Astrocyte of the spinal cord (primary cell): ENCODE measurements at places on chromosomes 2 and 18.

DNA sequence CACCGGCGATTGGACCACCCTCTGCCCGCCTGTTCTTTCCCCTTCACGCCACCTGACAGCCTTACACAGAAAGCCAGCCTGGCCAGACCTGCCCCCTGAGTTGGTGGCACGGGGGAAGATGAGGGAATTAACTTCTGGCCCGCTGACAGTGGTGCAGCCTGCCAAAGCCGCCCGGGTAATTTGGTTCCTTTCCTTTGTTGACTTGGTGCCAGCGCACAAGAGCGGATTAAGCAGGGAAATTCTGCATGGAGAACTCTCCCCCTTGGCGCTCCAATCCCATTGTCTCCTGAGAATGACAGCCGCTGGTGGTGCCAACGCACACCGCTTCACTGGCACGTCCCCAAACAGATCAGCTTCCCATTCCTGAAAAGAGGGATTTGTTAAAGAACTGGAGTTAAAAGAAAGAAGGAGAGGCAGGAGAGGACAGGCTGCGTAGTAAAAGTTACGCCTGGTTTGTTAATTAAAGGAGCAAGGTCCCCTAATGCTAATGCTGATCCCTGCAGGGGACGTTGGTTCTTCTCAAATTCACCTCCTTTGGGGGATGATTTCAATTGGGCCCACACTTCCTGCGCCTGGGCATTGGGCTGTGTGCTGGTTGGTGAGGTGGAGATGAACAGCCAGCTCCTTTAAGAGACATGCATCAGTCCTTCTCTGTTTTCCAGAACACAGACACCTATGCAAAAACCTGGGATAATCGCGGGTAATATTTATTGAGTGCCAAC lies 286.8 kb downstream of the MYCN start:
- DNase-seq, result no peak

- no peak for DNase-seq
Observed at GRCh38 chr2:129482626-129483025, 496.8 kb upstream of the RAB6C start.

- DNase-seq, result no peak
Observed at GRCh38 chr18:31056296-31056695, 13.8 kb upstream of the DSC3 start.

GRCh38 chr2:102190430-102191107 lies 3.7 kb downstream of the IL1RL2 start:
- DNase-seq, result no peak

GRCh38 chr2:188280811-188281222 lies 10.9 kb upstream of the GULP1 start:
- DNase-seq, result no peak

DNA sequence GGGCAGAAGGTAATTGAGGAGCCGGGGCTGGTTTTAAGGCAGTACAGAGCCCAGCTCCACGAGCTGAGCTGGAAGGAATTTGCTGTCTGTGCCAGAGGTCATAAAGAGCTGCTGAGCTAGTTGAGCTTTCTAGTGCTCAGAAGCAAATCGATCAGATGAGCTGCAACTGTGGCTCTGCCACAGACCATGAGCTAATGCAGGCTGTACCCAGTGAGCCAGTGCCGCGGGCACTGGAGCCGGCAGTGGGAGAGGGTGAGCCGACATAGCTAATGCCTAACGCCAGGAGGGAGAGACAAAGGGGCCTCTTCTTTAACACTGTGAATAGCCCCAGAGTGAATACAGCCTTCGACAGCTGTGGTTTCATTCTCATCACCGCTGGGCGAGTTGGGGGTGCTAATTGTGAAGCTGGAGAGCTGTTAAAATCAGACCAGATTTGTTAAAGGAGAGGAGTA lies 410.1 kb upstream of the TCF4 start:
- DNase-seq, result peak; percentile 56

DNA sequence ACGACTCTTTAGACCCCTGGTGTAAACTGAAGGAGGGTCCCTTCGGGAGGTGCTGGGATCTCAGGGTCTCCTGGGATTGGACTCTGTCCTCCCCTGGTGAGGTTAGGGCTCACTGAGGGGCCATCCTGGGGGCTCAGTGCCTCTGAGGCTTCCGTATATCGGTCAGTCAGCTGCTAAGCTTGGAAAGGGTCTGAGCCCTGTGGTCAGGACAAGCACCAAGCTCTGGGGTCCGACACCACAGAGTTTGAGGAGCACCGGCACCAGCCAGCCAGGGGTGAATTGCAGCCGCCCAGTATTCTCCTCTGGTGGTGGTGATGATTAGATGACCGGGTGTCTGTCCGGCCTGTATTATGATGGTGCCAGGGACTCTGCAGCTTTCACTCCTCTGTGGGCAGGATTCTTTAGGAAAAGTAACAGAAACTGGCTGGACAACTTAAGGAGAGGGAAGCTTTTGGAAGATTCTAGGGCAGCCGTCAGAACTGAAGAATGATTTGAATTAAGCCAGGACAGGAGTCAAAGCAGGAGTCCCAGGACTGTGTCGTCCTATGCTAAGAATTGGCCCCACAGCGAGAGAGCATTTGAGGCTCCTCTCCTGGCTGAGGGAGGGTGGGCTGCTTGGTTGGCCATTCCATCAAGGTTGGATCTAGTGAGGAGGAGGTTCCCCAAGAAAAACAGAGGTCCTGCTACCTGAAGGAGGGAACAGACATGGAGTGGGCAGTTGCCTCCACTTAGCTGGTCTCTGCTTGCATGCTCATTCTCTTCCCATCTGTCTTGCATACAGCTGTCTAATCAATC lies 158.6 kb upstream of the HS6ST1 start:
- no peak for DNase-seq

GRCh38 chr2:28833740-28834470 lies 23.3 kb downstream of the SPDYA start:
- DNase-seq, result no peak

DNA sequence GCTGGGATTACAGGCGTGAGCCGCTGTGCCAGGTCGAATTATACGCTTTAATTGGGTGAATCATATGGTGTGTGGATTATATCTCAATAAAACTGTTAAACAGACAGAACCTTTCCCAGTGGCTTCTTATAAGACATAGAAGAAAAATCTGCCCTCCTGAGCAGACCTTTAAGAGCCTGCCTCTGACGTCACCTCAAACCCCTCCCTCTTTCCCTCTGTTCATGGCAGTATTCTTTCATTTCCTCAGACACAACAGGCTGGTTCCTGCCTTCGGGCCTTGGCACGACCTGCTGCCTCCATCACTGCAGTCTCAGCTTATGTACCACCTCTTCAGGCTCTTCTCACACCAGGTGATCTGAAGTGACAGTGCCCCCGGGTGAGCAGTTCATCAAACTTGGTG lies 14.0 kb upstream of the PDIA6 start:
- DNase-seq, result no peak

DNA sequence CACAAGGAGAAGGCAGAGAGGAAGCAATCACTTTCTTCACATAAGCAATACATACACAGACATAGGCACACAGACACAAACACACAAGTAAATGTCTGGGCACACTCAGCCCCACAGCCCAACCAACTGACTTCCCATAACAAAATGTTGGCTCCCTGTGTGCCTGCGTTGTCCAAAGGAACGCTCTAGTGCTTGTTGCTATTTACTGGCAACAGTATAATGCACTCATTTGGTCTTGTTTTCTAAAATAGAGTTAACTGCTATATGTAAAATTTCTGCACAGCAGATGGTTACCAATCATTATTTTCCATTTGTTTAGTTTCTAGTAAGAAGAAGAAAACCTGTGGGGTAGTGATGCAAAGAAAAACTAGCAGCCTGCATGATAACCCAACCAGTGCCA lies 16.5 kb downstream of the FIGN start:
- no peak for DNase-seq

GRCh38 chr2:174729797-174730697 lies 34.2 kb downstream of the CHRNA1 start:
- no peak for DNase-seq

DNA sequence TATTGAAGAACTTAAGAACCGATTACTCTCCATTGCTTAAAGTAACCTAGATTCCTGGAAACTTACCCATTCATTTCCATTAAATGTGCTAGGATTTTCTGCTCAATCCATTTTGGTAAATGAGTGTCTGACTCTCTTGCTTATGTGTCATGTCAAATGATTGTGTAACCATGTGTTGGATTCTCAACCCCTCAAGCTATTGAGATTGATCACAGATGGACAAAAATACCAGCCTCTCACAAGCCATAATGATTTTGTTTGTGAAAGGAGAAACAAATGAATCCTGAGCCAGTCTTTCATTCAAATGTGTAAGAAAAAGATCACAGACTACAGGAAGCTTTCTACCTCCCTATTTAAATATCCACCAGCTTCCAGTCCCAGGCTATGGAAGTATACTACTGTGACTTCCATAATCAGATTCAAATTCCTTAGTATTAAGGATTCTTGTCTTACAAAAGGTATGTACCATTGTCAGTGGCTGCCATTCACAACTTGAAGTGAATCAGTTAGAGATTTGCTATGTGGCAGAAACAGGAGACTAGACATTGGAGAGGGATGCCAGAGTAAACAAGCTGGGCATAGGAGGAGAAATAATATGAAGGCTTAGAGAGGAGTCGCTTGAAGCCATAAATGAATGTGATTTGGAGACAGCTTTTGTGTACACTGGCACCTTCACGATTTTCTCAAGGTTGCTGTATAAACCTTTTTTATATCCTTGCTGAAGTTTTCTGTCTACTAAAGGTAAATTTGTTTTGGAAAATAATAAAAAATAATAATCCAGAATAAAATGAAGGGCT lies 498.5 kb upstream of the SETBP1 start:
- DNase-seq, result no peak

- no peak for DNase-seq
Observed at GRCh38 chr2:176746411-176746810, 466.2 kb upstream of the HNRNPA3 start.

DNA sequence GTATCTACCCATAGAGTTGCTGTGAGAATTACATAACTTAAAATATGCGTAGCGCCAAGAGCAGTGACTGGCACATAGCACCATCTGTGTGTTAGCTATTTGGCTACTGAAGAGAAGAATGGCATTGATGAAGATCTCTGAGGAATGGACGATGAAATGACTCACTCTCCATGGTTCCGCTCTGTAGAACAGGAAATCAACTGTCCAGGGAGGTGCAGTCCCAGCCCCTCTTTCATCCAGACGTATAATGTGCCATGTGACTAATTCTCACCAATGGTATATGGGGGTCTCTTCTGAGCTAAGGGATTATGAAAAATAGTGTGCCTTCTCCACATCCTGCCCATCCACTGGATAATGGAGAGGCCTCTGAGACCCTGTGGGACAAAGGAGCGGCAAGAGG lies 254.8 kb downstream of the CYP26B1 start:
- no peak for DNase-seq

- DNase-seq, result peak; percentile 65
Observed at GRCh38 chr2:204505946-204506345, 39.3 kb upstream of the PARD3B start.

- DNase-seq, result no peak
Observed at GRCh38 chr2:121254748-121255147, 30.3 kb downstream of the TFCP2L1 start.

DNA sequence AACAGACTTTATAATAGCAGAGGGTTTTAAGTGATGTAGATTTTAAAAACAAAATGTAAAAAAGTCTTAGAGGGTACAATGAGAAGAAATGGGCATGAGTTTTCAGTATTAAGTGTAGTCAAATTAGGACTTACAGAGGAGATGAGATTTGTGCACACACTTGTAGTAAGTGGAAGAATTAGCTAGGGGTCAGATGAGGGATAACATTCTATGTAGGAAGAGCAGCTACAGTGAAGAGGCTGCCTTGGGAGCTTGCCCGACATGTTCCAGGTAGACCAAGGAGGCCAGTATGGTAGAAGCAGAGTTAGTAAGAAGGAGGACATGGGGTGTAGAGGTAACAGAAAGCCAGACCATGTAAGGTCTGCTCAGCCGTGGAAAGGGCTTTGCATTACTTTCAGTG lies 189.2 kb upstream of the DSEL start:
- peak; percentile 9 for DNase-seq

DNA sequence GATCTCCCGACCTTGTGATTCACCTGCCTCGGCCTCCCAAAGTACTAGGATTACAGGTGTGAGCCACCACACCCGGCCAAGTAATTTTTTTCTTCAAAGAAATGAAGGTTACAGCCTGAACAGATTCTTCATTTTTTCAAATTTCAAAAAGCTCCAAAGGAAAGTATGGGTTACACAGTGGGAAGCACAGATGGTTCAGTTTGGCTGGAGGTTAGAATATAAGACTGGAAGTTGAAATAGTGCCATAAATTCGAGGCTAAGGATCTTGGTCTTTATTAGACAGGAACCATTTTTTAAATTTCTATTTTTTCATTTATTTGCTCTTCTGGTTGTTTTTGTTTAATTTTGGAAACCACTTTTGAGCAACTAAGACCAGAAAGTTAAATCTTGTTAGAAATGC lies 120.0 kb downstream of the STK39 start:
- DNase-seq, result no peak

DNA sequence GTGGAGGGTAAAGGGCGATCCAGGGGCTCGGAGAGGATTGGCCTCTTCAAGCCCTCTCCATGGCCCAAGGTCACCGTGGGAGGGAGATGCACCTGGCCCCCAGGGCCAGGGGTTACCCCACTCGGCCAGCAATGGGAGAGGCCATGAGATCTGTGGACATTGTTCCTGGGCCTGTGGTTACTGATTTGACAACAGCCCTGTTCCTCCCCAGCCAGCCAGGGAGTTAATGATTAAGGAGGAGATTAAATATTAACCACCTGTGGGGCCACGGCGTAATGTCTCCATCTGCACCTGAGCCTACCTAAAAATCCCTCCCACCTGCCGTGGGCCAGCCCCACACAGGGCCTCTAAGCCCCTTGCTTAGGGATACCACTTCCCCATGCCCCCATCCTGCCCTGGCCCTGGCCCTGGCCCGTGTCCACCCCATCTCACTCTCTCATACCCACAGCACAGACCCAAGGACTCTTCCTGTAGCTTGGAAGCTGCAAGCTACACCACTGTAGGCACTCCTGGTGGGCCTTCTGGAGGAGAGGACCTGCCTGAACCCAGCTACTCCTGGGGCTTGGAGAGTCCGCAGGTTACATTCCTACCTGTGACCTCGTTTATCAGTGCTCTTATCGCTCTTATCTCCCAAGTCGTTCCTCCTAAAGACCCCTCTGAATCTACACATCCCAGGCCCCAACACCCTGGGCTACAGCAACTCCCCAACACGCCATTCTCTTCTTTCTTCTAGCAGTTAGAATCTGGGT lies 32.1 kb downstream of the ZFP36L2 start:
- no peak for DNase-seq

GRCh38 chr18:42296723-42297122 lies 341.7 kb downstream of the PIK3C3 start:
- DNase-seq, result peak; percentile 30
